ENCODE measurements at places on chromosomes 16 and 17.

DNA sequence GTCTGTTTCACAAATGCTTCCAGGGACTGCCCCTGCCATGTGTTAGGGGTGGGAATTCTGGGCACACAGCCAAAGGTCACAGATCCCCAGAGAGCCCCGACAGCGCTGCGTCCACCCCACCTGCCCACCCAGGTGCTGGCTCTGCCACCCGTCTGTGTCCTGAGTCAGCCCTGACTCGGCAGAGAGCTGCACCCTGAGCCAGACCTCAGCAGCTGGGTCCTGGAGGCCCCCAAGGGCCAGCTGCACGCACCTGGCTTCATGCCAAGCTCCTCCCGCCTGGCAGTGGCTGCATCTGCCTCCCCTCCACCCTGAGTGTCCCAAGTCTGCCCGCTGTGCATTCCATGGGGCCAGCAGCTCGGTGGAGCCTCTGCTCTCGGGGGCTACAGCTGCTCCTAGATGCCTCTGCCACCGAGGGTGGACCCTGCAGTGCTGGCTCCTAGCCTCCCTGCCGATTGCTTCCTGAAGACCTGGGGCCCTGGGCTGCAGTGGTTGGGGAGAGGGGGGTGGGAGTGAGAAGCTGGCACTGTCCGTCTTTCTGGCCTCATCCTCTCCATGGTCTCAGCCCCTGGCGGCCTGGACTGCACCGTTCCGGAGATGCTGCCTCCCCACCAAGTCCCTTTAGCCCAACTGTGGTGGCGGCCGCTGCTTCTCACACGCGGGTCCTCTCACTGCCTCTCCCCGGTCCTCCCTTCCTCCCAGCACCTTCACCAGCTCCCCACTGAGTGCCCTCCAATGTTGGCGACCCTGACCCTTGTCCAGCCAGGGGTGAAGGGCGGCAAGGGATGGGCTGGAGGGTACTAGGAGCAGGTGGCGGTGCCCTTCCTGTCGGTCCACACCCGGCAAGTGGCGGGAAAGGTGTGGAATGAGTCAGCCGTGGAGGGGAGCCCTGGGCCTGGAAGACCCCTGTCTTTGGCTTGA lies 3.0 kb downstream of the SECTM1 start:
- DNase-seq: no peak

GRCh38 chr16:86911437-86911958 lies 333.1 kb downstream of the FOXL1 start:
- DNase-seq: no peak

DNA sequence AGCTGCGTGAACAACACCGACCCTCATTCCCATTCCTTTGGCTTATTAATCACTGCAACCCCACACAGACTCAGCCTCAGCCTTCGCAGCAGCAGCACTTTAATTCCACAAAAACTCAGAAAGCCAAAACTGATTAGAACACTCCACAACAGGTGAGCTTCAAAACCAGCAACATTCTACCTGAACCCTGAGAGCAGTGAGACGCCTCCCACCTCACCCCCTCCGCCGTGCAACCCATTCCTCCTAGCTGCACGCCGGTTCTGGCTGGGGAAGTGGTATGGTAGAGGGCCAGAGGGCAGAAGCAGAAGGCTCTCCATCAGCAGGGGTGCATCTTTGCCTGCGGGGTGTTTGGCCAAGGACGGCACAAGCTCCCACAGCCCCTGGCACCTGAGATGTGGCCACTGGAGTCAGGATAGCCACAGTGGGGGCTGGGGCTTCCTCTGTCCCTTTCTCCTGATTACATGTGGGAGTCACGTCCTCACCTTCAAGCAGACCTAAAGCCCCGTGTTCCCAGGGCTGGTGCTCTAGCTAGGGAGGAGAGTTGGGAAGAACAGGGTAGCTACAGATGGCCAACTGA lies 1.6 kb downstream of the BORCS6 start:
- no peak for DNase-seq

DNA sequence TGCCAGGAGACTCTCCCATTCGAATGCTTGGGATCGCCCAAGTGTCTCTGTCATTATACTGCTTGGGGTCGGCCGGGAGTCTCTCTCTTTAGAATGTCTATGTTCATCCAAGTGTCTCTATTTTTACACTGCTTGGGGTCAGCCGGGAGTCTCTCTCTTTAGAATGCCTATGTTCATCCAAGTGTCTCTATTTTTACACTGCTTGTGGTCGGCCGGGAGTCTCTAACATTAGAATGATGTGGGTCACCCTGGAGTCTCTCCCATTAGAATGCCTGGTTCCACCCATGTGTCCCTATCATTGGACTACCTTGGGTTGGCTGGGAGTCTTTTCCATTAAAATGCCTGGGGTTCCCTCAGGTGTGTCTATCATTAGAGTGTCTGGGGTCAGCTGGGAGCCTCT lies 2230.4 kb downstream of the TP53TG3F start:
- no peak for DNase-seq

GRCh38 chr17:74018115-74018514 lies 185.4 kb upstream of the RPL38 start:
- no peak for DNase-seq

- DNase-seq: peak; percentile 86
Observed at GRCh38 chr17:78789663-78790181, 7.6 kb upstream of the CYTH1 start.

- DNase-seq: no peak
Observed at GRCh38 chr17:74771319-74771914, 4.7 kb downstream of the NAT9 start.

DNA sequence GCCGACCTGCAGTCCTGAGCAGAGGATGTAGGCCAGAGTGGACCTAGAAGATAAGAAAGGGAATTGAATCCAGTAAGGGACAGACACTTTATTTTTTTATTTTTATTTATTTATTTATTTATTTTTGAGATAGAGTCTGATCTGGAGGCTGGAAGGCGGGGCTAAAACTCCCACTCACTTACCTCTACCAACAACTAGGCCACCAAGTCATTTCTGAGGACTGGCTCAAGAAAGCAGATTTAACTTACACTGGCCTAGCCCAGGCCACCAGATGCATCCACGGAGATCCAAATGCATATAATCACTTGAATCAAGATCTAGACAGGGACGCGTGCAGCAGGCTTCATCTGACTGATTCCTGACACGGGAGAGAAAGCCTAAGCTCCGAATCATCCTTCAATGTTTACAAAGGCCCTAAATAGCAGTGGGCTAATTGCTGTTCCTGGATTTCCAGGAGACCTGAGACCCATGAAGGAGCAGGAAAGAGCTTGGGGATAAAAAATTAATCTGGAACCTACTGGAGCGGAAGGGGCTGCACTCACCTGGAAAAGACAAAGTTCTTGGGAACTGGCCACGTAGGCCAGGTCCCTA lies 1.1 kb upstream of the ALOX12 start:
- no peak for DNase-seq

DNA sequence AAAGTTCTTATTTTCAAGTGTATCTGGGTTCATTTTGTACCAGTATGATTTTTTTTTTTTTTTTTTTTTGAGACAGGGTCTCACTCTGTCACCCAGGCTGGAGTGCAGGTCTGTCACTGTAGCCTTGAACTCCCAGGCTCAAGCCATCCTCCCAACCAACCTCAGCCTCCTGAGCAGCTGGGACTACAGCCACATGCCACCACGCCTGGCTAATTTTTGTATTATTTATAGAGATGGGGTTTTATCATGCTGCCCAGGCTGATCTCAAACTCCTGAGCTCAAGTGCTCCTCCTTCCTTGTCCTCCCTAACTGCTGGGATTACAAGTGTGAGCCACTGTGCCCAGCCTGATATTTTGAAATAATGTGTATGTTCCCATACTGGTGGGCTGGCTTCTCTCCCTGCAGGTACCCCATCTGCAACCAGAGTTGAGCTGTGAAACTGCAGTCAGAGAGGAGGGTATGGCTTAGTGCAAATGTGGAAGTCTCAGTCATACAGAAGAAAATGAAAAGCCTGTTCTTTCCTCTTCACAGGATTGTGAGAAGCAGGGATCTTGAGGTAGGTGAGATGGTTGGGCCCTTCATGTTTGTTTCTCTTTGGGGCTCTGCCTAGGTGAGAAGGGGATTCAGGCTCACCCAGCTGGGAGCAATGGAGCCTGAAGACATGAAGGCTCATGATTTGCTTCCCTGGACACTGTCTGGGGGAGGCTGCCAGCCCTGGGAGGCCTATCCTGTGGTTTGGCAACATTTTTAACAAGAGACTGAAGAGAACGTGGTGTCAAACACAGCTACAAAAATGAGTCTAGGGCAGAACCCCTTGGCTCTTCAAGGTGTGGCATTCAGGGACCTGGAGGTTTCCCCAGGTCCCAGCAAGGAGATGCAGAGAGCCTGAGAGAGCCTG lies 41.3 kb upstream of the SIAH1 start:
- no peak for DNase-seq

Measured in left ventricle myocardium inferior (tissue), 1 donor.